Astrocyte (in vitro differentiated cells and primary cell): ENCODE measurements at places on chromosomes 6 and 20. TPM values are rescaled to one million over a fixed set of nuclear protein-coding genes. Genes with fewer than 3 reads are reported as not detected.

DNA sequence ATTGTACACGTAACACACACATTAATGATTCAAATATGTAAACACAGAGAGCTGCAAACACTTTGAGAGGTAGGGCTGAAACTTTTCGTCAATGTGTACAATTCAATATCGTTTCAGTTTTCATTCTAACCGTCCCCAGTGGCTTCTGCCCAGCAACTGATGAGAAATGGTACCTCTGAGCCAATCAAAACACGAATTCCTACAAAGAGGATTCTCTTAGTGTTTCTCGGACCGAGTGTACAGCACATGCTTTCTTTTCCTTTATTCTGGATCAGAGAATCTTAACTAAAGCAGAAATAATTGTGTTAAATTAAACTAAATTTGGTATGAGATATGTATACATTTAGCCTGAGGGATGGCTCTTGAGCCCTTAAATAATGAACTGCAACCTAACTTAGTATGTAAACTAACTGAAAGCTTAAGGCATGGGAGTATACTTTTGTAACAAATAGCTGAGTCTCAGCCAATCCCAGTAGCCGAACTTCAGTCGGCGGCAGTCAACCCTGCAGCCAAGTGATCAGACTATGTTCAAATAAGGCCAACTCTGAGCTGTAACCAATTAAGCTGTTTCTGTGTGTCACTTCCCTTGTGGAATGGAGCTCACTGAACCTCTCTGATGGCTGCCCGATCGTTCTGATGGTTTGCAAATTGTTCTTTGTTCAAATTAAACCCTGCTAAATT is 16.1 kb downstream of the BTN2A1 start:
- H3K4me1 ChIP-seq, result peaks cover 12% of the 10 kb centered on the region
- peak; percentile 95 for DNase-seq
- H3K27ac ChIP-seq, result peak overlapping the region; percentile 83
- no peaks in the 10 kb centered on the region for H3K27me3 ChIP-seq
- peak overlapping the region; percentile 66 for H3K4me3 ChIP-seq

The EPPIN gene
- not detected in 2 replicates for total RNA-seq

GRCh38 chr6:45541934-45542333 is 164.2 kb upstream of the SUPT3H start:
- no peak overlapping the region for H3K4me3 ChIP-seq
- H3K27me3 ChIP-seq, result no peaks in the 10 kb centered on the region
- no peak for DNase-seq
- no peak overlapping the region for H3K27ac ChIP-seq

DNA sequence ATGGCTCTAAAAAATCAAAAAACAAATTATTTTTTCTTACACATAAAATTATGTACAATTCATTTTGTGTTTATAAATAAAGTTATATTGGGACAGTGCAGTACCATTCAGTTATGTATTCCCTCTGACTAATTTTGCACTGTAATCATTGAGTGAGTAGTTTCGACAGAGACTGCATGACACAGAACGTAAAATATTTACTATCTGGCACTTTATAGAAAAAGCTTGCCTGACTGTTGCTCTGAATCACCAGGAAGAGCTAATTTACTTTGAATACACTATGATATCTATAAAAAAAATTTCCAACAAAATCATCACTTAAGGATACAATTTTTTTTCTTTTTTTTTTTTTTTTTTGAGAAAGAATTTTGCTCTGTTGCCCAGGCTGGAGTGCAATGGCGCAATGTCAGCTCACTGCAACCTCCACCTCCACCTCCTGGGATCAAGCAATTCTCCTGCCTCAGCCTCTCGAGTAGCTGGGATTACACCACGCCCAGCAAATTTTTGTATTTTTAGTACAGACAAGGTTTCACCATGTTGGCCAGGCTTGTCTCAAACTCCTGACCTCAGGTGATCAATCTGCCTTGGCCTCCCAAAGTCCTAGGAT is 11.0 kb upstream of the KHDC1L start:
- H3K27ac ChIP-seq, result no peak overlapping the region
- H3K36me3 ChIP-seq, result no peaks in the 10 kb centered on the region
- no peaks in the 10 kb centered on the region for H3K4me1 ChIP-seq
- DNase-seq, result peak; percentile 82
- H3K27me3 ChIP-seq, result no peaks in the 10 kb centered on the region
- no peak overlapping the region for H3K4me3 ChIP-seq

GRCh38 chr6:33195304-33196165 is 3.3 kb upstream of the COL11A2 start:
- H3K36me3 ChIP-seq, result peaks cover 30% of the 10 kb centered on the region
- no peak overlapping the region for H3K27ac ChIP-seq
- H3K4me3 ChIP-seq, result no peak overlapping the region
- no peak for DNase-seq
